ENCODE measurements at places on chromosomes 5 and 9. TPM values are rescaled to one million over a fixed set of nuclear protein-coding genes. Genes with fewer than 3 reads are reported as not detected.

Gene KCNMB1
- 0.74 TPM for total RNA-seq

GRCh38 chr9:3246241-3246640 is 279.6 kb downstream of the RFX3 start:
- H3K27ac ChIP-seq, result no peak overlapping the region
- no peak overlapping the region for H3K4me3 ChIP-seq
- no peak for DNase-seq
- H3K36me3 ChIP-seq, result no peaks in the 10 kb centered on the region

DNA sequence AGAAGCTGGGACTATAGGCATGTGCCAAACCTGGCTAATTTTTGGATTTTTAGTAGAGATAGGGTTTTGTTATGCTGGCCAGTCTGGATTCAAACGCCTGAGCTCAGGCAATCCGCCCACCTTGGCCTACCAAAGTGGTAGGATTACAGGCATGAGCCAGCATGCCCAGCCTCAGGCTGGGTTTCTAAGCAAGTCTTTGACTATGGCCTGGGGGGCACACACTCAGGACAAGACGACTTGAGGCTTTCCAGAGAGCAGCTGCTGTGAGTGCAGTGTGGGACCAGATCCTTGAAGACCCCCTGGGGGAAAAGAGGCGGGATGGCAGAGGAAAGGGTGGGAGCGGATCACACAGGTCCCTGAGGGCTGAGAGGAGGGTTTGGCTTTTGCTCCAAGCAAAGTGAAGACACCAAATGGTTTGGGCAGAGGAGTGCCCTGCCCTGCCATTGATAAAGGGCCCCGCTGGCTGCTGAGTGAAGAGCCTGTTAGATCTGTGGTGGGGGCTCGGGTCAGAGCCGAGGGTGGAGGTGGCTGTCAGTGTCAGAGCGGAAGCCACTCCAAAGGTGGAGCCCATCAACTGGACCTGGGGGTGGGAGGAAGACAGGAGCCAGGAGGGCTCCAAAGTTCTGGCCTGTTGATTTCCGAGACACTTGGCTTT is 46.8 kb upstream of the FUBP3 start:
- no peak overlapping the region for H3K4me3 ChIP-seq
- no peak for DNase-seq
- no peaks in the 10 kb centered on the region for H3K27me3 ChIP-seq
- no peaks in the 10 kb centered on the region for H3K36me3 ChIP-seq

- no peak for DNase-seq
- no peak overlapping the region for H3K4me3 ChIP-seq
- no peak overlapping the region for H3K27ac ChIP-seq
- no peaks in the 10 kb centered on the region for H3K27me3 ChIP-seq
- H3K36me3 ChIP-seq, result no peaks in the 10 kb centered on the region
Observed at GRCh38 chr9:86488794-86489193, 134.6 kb upstream of the TUT7 start.

DNA sequence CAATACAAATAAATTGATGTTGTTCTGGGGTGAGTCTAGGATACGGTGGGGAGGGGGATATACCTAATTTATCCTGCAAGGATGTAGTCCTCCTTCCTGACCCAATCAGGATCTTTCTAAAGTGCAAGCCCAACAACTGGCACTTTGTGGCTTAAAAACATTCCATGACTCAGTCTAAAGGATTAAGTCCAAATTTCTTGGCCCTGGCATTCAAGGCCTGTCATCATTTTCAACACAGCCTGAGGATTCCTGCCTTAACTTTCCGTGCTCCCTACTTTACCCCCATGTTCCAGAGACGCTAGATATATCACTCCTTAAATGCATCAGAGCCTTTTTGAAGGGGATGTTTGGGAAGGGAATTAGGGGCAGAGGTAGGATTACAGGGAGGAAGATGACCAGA is 1.0 kb downstream of the FAM221B start:
- H3K27me3 ChIP-seq, result no peaks in the 10 kb centered on the region
- H3K4me1 ChIP-seq, result no peaks in the 10 kb centered on the region
- no peak overlapping the region for H3K27ac ChIP-seq
- no peak overlapping the region for H3K4me3 ChIP-seq
- H3K36me3 ChIP-seq, result no peaks in the 10 kb centered on the region
- no peak for DNase-seq
